ENCODE measurements at places on chromosomes 13 and 19.

GRCh38 chr19:51274049-51274770 lies 23.3 kb downstream of the SIGLECL1 start:
- DNase-seq: no peak

- no peak for DNase-seq
These were observed 1421.3 kb downstream of the OLFM4 start for GRCh38 chr13:54449922-54450321.

DNA sequence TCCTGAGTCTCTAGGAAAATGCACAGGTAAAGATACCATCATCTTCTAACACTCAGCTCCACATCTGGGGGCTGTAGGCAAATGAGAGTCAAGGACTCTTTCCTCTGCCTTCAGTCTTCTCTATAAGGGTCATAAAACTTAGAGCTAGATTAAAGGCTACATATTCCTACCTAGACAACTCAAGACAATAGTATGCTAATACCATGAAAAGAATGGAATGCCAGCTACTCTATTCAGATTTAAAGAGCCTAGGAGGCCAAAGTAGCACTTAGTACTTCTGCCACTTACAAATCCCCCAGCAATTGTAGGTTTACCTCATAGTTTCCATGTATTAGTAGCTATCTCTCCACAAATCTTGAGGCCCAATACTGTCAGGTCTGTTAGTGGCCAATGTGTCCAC lies 453.0 kb downstream of the SLITRK5 start:
- no peak for DNase-seq

DNA sequence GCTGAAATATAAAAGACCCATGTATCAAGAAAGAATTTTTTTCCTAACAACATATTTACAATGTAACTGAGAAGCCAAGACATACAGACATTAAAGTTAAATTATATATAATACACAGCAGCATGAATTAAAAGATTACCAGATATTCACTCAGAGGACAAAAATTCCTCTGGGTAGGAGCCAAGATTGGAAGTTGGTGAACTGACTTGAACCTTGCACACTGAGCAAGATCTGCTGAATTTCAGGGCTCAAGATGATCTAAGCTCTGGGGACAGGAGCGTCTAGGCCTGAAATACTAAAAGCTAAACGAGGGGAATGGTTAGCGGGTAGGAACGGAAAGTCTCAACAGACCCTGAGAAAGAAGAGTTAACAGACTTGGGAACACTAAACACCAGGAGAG lies 8.5 kb downstream of the FOXO1 start:
- DNase-seq: no peak

- no peak for DNase-seq
These were observed 11.3 kb downstream of the PRKCSH start for GRCh38 chr19:11446652-11447301.

GRCh38 chr13:97537110-97537509 lies 103.1 kb downstream of the RAP2A start:
- no peak for DNase-seq

DNA sequence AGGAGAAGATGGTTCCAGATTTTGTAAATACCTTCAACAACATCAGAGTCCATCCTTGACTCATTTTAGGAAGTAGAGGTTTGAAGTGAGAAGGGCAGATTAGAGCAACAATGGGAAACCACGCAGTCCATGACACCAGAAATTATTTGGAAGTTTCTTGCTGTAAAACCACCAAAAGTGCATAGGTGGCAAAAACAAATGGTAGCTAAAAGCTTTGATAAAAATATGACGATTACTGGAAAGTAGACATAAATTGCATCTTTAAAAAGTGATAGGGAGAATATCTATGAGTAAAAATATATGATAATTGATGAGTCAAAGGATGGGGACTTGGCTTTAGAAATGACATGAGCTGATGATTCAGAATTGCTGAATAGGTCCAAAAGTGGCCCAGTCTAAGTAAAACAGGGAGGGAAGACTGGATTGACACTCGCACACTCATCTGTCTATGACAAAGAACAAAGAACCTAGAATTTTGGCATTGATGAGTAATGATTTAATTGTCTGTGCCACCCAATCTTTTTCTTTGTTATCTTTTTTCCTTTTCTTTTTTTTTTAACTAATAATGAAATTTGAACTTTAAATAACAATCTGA lies 472.2 kb downstream of the MYO16 start:
- DNase-seq: no peak

GRCh38 chr13:101090287-101090686 lies 326.0 kb downstream of the NALCN start:
- no peak for DNase-seq

DNA sequence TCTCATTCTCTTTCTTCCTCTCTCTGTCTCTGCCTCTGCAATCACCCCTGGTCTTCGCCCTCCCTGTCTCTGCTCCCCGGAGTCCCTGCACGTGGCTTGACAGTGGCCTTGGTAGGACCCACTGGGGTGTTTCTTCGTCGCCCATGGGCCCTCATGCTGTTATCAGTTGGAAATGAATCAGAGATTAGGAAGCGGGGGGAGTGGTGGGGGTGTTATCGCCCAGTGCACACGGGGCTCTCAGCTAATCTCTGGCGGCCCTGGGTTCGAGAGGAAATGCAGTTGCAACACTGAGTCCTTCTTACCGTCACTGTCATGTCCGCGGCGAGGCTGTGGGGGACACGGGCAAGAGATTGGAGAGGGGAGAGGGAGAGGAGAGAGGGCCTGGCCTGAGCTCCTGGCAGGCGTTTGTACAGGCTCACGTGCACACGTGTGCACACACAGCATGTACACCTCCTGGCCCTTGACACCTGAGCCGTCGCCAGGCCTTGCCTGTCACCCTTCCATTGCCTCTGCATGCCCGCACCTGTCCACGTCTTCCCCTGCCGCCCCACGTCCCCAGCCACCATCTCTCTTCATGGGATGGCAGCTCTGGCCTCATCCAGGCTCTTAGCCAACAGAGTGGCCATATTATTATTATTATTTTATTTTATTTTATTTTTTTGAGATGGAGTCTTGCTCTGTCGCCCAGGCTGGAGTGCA lies 37.8 kb upstream of the SLC7A10 start:
- DNase-seq: no peak

DNA sequence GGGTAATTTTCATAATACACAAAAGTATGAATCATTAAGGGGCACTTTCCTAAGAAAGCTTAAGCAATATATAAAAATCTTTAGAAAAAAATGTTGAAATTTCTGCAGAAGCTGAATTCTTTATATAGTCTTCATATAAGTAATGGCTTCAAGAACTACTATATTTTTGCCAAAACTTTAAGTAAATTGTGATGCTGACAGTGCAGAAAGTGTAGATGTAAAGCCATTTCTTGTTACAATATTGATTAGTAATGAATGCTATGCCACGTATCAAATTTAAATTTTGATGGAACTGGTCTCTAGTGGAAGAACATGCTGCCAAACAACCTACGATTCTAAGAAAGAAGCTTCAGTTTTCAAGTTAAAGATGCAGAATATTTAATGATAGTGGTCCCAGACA lies 1210.0 kb downstream of the SLITRK1 start:
- no peak for DNase-seq

DNA sequence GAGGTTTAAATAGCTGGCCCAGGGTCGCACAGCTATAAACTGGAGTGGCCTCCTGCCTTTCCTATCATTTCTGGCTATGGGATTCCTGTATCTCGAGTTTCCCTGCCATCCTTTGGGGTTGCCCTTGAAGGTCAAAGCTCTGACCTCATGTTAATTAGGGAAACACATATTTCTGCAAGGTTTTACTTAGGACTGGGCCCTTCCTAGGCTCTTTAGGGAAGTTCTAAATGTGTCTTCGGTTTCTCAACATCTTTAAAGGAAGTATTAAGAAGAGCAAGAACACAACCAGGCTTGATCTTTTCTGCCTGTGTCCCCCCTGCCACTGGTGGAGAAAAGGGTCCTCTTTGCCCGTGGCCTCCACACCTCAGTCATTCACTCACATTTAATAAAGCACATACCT lies 10.8 kb downstream of the LCP1 start:
- DNase-seq: no peak

DNA sequence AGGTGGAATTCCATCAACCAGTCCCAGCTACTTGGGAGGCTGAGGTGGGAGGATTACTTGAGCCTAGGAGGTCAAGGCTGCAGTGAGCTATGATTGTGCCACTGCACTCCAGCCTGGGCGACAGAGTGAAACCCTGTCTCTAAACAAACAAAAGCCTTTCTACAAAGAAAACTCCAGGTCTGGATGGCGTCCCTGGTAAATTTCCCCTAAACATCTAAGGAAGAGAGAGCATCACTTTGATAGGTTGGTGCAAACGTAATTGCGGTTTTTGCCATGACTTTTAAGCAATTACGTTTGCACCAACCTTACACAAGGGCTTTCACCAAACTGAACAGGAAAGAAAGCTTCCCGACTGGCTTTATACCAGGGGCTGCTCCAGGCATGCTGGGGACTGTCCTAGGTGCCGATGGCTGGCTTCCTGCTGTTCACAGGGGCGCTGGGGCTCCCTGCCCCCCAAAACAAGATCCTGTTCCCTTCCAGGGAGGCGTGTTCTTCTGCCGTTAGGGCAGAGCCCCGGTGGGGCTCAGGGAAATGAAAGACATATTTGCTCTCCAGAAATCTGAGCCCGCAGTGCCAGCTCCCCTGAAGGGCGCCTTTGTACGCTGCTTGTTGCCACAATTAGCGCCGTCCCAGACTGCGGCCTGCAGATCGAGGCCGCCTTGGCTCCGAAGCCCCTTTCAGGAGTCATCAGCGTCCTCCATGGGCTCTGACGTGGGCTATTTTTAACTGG lies 38.7 kb upstream of the KLF2 start:
- no peak for DNase-seq

DNA sequence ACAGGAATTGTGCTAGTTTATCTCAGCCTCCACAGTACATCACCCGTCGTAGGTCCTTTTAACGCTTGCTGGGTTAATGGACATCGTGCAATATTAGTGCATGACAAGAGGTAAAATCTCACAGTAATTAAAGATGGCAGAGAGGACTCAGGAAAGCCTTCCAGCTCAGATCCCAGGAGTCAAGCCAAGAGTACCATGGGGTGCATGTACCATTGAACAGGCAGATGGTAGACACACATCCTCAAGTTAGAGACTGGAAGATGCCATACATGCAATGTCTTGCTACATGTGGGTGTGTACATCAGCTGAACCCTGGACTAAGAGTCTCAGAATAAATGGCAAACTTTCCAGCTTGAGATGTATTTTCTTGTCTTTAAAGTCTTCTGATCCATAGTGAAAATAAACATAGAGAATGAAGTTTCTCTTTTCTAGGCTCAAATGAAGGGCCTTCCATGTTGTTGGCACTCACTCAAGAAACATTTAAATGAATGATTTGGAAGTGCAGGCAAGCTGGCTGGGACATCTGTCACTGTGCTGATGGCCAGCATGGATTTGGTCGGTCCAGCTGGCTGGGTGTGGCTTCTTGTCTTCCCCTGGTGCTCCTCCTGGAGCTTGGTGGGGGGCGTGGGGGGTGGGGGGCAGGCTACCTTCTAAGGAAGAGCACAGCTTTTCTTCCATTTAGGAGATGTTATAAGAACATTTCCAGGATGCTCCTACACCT lies 290.9 kb upstream of the MAB21L1 start:
- DNase-seq: no peak

DNA sequence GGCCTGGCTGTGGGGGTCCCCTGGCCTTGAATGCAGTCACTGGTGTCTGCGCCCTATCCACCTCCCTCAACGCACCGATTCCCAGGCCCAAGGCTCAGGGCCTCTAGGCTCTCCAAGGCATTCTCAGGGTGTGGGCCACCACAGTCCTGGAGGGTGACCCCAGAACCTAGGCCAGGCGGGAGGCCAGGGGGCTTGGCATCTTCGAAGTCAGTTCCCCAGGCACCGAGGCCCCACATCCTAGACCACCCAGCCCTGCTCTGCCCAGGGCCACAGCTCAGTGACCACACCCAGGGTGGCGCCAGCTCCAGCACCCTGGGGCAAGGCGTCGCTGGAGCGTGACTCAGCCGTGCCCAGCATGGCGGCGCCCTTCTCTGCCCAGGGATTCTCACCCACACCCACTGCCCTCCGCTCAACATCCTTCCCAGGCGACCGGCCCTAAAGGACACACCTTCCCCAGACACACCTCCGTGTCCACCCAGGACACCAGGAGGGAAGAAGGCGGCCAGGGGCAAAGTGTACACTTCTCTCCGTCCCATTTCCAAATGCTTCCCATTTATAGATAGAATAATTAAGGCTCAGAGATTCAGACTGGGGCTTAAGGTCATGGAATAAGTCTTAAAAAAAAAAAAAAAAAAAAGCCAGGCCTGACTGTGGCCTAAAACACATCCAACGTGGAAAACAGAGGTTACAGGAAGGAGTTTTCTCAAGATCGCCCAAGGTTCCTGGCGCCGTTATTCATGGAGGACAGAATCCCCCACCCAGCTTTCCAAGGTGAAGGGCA lies 36.4 kb upstream of the NANOS3 start:
- no peak for DNase-seq

DNA sequence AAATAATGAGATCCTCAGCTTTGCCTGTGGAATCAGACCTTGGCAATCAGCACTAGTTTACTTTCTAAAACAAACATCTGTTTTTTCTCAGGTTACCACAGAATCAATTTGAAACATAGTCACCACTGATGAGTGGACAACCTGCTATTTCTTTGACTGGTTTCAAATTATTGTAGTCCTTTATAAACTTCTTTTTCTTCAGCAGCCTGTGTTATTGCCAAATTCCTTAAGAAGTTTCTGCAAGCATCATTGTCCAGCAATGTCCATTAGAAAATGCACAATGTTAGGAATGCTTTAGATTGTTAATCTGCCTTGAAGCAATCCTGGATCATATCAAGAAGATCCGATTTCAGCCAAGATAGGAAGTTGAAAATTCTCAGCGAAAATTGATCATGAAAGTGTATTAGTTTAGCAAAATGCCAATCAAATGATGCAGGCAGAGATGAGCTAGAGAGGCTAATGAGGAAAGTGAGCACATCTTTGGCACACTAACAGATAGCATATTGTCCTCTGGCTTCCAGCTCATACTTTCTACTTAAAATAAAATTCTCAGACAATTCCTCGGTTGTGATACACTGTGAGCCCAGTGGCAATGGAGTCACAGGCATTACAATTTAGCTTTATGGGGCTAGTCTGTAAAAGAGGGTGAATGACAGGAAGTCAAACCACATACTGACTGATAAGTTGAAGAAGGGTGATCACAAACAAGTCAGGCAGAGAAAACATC lies 270.6 kb downstream of the SLITRK6 start:
- DNase-seq: no peak

GRCh38 chr13:39684531-39685137 lies 29.2 kb downstream of the COG6 start:
- no peak for DNase-seq

DNA sequence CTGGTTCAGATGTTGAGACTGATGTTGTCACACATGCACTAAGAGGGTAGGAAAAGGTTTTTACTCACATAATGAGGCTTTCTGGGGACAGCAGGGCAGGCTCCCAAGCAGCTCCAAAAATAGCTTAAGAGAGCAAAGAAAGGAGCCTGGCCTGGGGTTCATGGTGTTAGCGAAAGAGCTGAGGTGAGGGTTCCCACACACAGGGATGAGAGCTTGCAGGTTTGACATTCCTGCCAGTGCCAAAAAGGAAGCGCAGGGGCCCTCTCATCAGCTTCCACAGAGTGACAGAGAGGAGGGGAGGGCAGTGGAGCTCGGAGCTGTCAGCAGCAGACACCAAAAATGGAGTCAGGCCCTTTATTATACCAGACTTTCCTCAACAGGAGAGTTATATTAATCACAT lies 65.5 kb upstream of the FAM216B start:
- DNase-seq: no peak

GRCh38 chr19:3798137-3798536 lies 12.0 kb upstream of the MATK start:
- no peak for DNase-seq
